ENCODE measurements at places on chromosomes 16 and 17. TPM values are rescaled to one million over a fixed set of nuclear protein-coding genes. Genes with fewer than 3 reads are reported as not detected.
A peak's percentile ranks its signal among the peaks of the same experiment; 100 is the strongest.

GRCh38 chr16:57797216-57797525 is 5.1 kb downstream of the KIFC3 start:
- no peak for DNase-seq

GRCh38 chr17:7367083-7367482 is 12.1 kb downstream of the TMEM95 start:
- DNase-seq: no peak

- no peak for DNase-seq
These were observed 296.4 kb downstream of the MAP2K6 start for GRCh38 chr17:69710926-69711325.

GRCh38 chr16:57066625-57067024 is 25.8 kb upstream of the CPNE2 start:
- no peak for DNase-seq

DNA sequence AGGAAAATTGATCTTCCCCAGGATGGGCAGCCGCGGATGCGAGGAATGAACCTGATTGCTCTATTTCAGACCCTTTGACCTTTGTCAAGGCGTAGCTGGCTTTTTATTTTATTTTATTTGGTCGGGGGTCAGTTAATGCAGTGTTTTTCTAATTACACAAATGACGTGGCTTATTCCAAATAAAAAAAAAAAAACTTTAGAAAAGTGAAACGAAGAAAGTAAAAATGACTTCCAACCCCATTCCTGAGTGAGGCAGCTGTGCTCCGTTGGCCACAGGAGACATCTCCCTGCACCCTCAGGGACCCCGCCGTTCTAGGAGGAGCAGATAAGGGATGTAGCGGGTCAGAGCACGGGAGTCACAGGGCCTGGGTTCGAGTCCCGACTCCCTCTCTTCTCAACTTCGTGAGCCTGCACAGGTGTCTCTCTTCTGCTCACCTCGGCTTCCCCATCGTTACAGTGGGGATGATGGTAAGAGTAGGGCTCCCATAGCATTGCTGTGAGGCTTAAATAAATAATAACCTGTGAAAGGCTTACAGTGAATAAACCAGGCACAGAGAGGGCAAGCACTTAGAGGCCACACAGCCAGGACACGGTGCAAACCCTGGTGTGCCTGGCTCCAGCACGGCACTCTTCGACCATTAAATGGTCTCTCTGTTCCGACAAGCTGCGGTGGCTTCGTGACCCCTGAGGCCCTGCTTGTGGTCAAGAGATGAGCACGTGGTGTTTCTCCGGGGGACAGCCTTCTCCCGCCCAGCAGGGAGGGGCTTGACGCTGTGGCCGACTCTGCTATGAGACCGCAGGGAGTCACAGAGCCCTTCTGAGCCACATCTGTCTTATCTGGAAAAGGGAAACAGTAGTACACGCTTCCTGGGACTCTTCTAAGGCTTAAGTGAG is 10.2 kb downstream of the FOXF1 start:
- no peak for DNase-seq

GRCh38 chr17:31699281-31699680 is 159.8 kb downstream of the COPRS start:
- DNase-seq: no peak

GRCh38 chr16:87538594-87538993 is 45.8 kb upstream of the ZCCHC14 start:
- DNase-seq: no peak

DNA sequence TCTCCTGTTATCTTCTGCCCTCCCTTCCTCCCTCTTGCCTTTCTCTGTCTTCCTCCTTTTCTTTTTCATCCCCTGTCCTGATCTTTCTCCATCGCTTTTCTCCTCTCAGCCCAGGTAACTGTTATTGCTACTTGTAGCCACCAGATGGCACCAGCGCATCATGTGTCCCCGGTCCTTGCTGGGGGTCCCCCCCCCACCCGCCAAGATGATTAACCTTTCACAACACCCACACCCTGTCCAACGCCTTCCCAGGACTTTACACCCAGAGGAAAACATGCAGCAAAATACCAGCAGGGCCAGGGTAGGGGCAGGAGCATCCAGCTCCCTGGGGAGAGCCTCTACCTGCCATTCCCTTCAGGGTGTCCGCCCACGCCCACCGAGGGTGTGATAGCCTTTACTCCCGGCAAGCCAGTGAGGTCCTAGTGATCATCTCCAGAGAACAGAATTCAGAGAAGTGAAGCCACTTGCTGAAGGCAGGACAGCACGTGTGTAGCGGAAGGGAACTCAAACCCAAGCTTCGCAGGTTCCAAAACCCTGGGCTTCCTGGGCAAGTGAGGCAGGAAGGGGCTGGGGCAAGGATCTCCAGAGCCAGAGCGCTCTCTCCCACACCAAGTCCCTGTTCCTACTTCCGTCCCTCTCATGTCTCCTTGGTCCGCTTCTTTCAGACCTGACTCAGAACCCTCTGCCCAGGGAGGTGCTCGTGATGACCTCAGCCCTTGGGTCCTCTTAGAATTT is 13.4 kb upstream of the TAC4 start:
- DNase-seq: peak; percentile 63

DNA sequence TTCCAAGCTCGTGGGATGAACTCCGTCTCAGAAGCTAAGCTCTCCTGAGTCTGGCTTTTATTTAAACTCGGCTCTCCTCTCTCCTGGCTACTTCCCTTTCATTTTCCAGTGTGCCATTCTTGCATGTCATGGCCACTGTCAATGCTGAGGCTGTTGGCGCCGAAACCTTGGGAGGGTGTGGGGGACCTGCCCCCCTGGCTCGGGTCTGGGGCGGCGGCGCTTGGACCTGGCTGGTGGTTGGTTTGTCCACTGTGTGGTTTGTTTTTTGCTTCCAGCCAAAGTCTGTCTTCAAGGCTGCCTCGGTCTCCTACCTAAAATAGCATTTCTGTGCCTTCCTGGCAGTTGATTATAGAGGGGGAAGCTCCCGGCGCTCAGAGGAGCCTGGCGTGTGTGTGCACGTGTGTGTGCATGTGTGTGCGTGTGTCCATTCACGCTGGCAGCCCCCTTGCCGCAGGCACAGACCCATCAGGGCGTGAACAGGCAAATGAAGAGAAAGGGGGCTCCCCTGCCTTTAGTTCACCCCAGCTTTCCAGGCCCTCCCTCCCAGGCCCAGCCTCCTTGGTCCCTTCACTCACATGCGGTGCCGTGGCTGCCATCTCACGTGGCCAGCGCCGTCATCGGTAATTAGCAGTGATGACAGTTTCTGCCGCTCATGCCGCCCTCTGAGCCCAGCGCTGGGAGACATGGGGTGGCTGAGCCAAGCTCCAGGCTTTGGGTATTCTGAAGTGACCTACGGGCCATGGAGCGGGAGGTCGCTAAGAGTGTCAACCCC is 179.9 kb downstream of the SEC14L1 start:
- DNase-seq: no peak

DNA sequence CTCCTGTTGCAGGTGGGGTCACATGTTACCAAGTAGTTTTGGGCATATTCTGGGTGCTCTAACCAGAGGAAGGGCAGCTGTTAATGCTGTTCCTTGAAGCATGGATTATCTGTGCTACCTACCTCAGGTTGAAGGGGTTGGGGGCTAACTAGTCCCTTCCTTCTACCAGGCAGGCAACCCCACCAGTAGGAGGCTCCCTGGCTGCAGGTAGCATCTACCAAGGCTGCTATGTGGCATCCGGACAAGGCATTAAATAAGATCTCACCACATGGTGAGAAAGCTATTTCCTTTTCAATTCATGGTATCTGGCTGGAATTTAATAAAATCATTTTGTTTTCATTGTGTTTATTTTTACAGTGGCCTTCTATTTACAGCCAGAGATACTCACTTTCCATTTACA is 62.5 kb downstream of the CACNG3 start:
- no peak for DNase-seq

DNA sequence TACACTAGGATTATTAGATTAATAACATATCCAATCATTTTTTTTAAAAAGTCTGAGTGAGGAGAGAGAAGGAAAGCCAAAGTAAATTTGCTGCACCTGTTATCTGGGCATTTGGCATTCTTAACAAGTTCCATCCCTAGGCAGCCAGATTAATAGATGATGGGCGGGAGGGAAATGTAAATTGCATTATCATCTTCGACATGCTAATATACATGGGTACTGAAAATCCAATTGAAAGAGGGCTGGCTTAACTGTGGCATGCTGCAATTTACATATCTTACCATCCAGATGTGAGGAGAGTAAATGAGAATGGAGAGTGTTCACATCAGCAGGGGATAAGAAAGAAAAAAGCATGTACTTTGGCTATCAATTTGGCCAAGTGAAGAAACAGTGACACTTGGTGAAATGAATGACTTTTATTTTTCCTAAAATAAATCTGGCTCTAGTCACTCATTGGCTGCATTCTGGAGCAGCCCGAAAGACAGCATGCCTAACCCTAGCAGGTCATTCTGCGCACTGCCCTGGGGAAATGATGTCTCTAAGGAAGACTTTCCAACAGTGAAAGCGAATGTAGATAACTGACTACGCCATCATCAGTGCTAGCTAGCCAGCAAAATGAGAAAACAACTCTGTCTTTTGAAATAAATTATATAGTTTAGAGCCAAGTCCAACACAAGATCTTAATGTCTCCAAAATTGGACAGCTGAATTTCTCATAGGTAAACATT is 57.9 kb downstream of the HYDIN start:
- no peak for DNase-seq

DNA sequence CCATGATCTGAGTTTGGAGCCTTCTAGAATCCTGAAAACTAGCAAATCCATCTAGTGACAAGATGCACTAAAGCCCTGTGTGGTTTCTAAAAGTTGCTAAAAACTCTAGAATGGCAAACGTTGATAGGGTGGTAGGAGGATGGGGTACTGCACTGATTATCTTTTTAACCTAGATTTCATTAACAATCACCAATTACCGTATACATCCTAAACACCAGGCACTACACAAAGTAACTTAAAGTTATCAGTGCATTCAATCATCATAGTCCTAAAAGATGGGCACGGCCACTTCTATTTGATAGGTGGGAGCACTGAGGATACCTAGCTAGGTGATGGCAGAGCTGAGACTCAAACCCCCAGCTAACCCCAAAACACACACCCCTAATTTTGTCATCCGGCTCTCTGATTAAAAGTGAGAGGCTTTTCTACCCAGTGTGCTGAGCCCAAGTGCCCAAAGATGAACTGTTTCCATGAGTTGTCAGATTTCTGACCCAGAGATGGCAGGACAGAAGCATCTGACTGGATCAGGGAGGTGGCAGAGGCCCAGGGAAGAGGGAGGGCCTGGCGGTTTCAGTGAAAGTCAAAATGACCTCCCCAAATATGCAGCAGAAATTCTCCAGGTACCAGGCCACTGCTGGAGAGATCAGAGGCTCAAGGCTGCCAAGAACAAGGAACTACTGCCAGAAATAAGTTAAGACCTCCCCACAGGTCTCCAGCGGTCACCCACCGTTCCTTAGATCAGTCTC is 396.8 kb downstream of the SOX9 start:
- no peak for DNase-seq

GRCh38 chr16:23330583-23331249 is 28.6 kb downstream of the SCNN1B start:
- no peak for DNase-seq

GRCh38 chr17:63740464-63741142 is 996 bp downstream of the STRADA start:
- DNase-seq: peak; percentile 8

- no peak for DNase-seq
These were observed 977 bp downstream of the NAGPA start for GRCh38 chr16:5032748-5033167.

DNA sequence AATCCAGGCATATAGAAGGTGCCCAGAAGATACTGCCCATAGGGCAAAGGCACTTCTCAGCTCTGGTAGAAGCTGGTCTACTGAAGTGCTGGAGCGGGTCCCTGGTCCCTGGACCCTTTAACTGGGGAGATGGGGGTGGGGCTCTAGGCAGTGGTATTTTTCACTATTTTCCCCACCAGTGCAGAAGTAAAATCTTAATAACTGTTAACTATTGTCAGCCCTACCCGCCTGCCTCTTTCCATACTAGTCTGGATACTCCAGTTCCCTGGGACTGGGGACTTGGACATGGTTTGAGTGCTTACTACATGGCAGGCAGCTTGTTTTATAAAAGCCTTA is 24.6 kb downstream of the IGF2BP1 start:
- no peak for DNase-seq

- DNase-seq: peak; percentile 16
These were observed 70.5 kb downstream of the GAS7 start for GRCh38 chr17:10127819-10128425.

DNA sequence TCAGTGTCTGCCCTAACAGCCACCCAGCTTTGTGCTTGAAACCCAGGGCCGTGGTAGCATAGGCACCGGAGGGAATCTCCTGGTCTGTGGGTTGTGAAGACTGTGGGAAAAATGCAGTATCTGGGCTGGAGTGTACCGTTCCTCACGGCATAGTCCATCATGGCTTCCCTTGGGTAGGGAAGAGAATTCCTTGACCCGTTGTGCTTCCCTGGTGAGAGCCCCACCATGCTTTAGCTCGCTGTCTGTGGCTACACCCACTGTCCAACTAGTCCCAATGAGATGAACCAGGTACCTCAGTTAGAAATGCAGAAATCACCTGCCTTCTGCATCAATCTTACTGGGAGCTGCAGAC is 67.3 kb downstream of the ATF7IP2 start:
- DNase-seq: no peak

DNA sequence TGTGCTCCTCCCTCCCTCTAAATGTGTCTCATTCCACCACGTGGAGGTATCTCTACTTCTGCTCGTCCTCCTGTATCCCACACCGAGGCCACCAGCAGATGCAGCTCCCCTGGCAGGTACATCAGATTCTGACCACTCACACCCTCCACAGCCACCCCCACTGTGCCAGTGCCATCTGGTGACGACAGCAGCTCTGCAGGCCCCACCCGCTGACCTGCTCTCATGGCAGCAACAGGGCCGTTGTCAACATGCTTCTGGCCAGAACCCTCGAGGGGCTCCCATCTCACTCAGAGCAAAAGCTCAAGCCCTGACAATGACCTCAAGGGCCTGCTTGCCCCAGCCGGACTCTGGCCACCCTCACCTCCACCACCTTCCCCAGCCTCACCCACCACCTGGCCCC is 93.4 kb downstream of the AMFR start:
- no peak for DNase-seq

STH gene
- total RNA-seq: 2.0 TPM

TMEM101 gene
- total RNA-seq: 41.2 TPM

EVI2B gene
- not detected for total RNA-seq

FSCN2 gene
- 4.9 TPM for total RNA-seq

AIPL1 gene
- not detected for total RNA-seq

LRRC37A3 gene
- total RNA-seq: 60.7 TPM

CCL11 gene
- not detected for total RNA-seq

TBC1D28 gene
- total RNA-seq: under 0.01 TPM

UBALD2 gene
- 3.3 TPM for total RNA-seq

KRT32 gene
- not detected for total RNA-seq

GPR179 gene
- 1.2 TPM for total RNA-seq

SSTR5 gene
- total RNA-seq: not detected

CA10 gene
- total RNA-seq: 39.5 TPM

SYT17 gene
- total RNA-seq: 8.2 TPM

C16orf96 gene
- total RNA-seq: 0.41 TPM

All from frontal cortex (tissue), 4 donors.